Fibroblast of skin of right biceps (primary cell): ENCODE measurements at places on chromosomes 7 and 10.

DNA sequence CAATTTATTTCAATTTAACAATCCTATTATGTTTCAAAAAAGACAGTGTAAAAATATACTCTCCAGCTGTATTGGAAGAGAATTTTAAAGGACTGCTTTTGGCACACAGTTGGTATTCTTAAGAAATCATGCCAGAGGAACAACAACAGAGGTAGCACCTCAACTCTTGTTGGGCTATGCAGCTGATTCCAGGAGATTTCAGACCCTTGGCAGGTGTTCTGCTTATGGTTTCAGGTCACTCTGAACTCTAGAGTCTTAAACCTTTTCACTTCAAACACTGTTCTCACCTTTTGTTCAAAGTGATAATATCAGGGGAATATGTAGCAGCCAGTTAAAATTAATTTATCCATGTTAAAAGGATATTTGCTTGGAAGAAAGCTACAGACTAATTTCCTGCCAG is 160.1 kb downstream of the PFKFB3 start:
- no peak for DNase-seq

- DNase-seq: peak; percentile 16
These were observed 80.6 kb downstream of the BEND7 start for GRCh38 chr10:13448216-13448615.

DNA sequence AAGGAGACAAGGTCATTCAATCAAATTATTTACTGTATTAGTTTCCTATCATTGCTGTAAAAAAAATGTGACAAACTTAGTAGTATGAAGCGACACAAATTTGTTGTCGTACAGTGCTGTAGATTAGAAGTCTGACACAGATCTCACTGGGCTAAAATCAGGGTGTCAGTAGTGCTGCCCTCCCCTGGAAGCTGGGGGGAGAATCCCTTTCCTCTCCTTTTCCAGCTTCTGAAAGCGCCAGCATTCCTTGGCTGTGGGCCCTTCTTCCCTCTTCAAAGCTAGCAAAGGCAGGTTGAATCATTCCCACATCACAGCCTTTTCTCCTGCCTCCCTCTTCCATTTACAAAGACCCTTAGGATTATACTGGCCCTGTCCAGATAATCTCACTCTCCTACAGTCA is 28.0 kb downstream of the VPS41 start:
- no peak for DNase-seq

GRCh38 chr7:70595755-70596597 is 536.0 kb upstream of the GALNT17 start:
- DNase-seq: peak; percentile 23

DNA sequence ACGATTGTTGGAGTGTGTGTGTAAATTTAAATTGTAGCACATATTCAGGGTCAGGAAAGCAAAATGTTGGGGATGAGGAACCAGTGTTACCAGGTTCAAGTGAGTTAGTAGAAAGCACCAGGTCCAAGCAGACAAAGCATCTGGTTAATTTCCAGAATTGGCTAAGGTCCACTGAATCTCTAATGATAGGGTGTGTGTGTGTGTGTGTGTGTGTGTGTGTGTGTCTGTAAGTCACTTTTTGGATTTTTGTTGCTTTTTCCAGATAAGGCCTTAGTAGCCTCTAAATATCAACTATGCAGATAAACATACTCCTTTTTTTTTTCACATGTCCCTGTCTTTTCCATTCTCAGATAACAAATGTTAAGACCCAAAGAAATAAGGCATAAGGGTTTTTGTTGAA is 36.6 kb upstream of the FMC1 start:
- no peak for DNase-seq

- no peak for DNase-seq
These were observed 4.0 kb upstream of the BORCS7 start for GRCh38 chr10:102850025-102850518.

- peak; percentile 22 for DNase-seq
These were observed 32.6 kb downstream of the STRIP2 start for GRCh38 chr7:129466796-129467195.

- no peak for DNase-seq
These were observed 60.1 kb upstream of the ZPBP start for GRCh38 chr7:50153148-50153547.

DNA sequence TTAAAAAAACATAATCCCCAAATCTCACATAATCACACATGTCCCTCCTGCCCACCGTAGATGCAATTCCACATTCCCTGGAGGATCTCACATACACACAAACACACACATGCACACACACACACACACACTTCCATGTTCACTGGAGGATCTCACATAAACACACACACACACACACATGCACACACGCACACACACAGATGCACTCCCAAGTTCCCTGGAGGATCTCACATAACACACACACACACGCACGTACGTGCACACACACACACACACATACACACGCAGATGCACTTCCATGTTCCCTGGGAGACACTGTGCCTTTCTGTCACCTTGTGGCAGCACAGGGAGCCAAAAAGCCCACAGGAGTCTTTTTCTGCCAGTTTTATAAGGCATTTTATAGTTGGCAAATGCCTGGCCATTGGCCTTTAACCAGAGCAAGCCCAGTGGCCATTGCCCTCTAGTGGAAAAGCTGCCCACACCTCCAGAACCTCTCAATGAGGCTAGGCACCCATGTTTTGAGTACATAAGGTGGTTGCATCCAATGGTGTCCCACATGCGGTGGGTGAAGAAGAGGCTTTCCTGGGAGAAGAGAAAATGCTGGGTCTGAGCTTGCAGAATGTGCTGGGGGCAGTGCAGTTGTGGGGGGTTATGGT is 115.4 kb upstream of the ACBD5 start:
- DNase-seq: no peak

DNA sequence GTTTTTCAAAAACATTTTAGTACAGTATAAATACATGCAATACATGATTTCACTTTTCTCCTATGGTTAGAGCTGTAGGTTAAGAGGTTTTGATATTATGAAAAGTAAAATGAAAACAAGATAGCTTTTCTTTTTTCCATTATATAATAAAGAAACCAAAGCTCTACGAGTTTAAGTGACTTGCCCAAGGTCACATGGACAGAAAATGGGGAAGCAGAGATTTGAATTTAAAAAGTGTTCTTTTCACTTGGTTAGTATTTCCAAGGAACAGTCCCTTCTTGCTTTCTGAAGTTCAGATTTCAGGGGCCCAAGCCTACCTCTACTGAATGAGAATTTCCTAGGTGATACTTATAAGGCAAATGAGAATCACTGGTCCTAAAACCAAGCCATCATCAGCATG is 13.2 kb upstream of the MAP3K8 start:
- no peak for DNase-seq

DNA sequence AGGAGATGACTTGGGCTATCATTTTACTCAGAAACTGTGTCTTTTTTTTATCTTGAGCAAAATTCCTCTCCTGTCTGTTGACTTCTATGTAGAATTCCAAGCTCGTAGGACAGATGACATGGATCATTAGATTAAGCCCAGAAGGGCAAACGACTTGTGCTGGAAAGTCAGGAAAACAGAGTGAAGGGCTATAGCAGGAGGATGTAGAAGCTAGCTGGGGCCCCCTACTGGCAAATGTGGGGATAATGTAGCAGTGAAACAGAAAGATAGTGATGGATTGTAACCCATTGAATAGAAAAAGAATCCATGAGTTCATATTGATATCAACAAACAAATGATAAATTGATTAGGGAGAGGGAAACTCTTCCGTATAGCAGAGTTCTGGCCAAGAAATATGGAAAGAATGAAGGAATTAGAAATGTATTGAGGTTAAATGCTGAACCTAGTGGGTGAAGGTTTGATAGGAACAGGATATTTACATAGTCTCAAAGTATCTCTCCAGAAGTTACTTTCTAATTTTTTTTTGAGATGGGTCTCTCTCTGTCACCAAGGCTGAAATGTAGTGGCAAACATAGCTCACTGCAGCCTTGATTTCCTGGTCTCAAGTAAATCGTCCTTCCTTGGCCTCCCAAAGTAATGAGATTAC is 103.6 kb downstream of the LYZL1 start:
- peak; percentile 34 for DNase-seq

GRCh38 chr7:107046491-107047259 is 2.2 kb downstream of the PRKAR2B start:
- no peak for DNase-seq
